Activated CD8-positive, alpha-beta memory T cell treated with anti-CD3 and anti-CD28 coated beads, Interleukin-2, amount 50 U/mL, for 4 hours (primary cell): ENCODE measurements at places on chromosomes 4 and X.

GRCh38 chr4:154961263-154961662 lies 180.2 kb downstream of the RBM46 start:
- DNase-seq: no peak

- DNase-seq: no peak
Measured at GRCh38 chr4:184891816-184892397, 66.1 kb upstream of the ACSL1 start.

- no peak for DNase-seq
Measured at GRCh38 chr4:89311433-89311832, 3.8 kb upstream of the GPRIN3 start.

DNA sequence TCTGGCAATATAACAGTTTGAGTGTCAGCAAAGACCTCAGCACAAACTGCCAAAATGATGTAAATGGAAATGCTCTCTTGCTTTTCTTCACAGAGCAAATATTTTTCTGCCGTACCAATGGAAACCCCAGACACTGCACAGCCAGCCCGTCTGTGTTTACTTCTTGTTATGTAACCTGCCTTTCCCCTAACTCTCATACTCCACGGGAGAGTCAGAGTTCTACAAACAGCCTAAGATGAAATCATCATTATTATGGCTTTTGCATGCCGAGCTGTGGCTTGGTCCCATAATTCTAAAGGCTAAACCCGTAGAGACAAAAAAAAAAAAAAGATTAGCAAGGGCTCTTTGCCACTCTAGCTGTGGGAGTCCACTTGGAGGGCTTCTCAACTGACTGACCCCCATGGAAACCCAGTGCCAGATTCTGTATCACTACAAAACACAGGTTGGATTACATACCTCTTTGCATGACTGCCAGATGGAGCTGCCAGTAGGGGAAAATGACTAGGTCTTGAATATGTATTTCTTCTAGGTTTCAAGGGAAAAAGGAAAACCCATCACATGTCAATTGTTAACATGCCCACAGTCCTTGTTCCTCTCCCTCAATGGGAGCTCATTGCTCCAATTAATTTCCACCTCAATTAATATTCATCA lies 197.2 kb upstream of the CNKSR2 start:
- DNase-seq: no peak

- no peak for DNase-seq
Measured at GRCh38 chrX:104351173-104351769, 96.5 kb upstream of the ESX1 start.

DNA sequence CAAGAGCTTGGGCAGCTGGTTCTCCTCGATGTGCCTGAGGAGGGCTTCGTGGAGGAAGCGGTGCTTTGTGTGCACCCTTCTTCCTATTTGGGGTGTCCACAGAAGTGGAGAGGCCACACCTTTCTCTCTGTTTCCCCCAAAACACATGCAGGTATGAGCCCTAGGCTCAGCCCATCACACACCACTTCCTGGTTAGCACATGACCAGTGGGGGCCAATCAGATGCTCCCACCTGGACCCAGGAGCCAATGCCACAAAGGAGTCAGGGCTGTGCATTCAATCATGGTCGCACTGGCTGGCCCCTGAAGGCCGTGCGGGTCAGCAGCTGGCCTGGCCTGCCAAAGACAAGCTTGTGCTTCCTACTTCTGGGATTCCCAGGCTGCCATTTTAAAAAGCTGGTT lies 51.4 kb downstream of the PPP2R2C start:
- no peak for DNase-seq

DNA sequence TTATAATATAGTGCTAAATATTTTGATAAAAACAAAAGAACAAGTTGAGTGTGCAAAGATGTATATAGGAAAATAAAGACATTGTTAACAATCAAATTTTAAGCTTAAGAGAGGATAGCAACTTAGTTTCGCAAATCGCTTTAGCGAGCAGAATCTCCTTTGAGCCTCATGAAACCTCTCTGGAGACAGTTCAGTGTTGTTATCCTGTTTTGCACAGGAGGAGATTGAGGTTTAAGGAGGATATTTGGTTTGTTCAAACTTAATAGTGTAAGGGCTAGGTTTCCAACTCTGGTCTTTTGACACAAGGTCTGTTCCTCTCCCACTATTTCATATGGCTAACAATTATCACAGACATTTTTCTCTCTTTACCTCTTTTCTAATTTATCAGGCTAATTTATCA lies 1848.5 kb upstream of the TENM3 start:
- no peak for DNase-seq

GRCh38 chrX:116267511-116268040 lies 97.0 kb downstream of the AGTR2 start:
- DNase-seq: no peak

DNA sequence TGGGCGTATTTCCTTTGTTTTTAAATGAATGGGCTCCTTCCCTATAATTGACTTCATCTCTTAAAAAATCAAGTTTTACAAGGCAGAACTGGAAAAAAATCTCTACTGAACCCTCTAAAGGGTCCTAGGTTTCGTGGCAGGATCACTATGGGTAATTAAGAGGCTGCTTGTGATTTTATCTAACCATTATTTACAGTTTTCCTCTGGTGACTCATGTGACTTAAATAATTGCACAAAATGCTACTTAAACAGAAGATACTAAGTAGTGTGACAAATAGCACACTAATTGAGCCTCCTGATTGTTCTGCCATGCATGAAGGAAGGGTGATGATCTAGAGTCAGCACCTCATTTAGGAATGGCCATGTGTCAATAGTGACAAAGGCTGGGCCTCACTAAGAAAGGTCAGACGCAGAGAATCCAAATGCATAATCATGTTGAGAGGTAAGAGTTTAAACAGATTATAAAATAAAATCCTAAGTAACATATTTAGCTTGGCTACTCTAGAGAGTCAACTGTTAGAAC lies 35.5 kb downstream of the OFD1 start:
- no peak for DNase-seq
